GM10248 (cell line): ENCODE measurements at places on chromosomes 3 and 15.

GRCh38 chr15:84782346-84782745 lies 34.0 kb downstream of the ZNF592 start:
- no peak for DNase-seq

- DNase-seq: peak; percentile 42
Measured at GRCh38 chr3:150765949-150766720, 3.2 kb upstream of the SIAH2 start.

- DNase-seq: no peak
Measured at GRCh38 chr15:33565094-33565493, 254.3 kb downstream of the RYR3 start.

DNA sequence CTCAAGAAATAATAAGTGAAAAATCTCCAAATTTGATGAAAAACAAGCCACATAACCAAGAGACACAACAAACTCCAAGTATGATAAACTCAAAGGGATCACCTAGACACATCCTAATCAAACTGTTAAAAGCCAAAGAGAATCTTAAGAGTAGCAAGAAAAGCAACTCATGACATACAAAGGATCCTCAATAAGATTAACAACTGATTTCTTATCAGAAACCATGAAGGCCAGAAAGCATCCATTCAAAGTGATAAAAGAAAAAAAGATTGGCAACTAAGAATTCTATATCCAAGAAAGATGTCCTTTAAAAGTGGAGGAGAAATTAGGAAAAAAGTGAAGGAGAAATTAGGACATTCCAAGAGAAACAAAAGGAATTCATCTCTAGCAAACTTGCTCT lies 23.5 kb downstream of the CHSY1 start:
- no peak for DNase-seq

GRCh38 chr3:86708893-86709292 lies 282.1 kb downstream of the VGLL3 start:
- DNase-seq: no peak

DNA sequence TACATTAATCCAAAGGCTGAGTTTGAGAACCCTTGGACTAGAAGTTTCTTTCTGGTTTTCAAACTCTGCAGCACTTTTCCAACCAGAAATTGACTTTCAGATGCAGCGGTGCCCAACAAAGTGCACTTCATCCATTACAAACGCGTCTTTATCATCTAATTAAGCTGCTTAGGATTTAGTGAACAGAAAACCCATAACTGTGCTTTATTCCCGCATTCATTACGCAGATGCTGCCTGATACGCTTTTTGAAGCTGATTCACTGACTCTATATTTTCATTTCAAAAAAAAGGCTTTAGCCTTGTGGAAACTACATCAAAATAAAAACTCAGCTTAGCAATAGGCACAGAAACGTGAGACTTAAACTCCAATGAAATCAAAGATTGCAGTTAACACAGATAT lies 69.8 kb upstream of the CTXND1 start:
- no peak for DNase-seq
